ENCODE measurements at places on chromosomes 2 and 18.

DNA sequence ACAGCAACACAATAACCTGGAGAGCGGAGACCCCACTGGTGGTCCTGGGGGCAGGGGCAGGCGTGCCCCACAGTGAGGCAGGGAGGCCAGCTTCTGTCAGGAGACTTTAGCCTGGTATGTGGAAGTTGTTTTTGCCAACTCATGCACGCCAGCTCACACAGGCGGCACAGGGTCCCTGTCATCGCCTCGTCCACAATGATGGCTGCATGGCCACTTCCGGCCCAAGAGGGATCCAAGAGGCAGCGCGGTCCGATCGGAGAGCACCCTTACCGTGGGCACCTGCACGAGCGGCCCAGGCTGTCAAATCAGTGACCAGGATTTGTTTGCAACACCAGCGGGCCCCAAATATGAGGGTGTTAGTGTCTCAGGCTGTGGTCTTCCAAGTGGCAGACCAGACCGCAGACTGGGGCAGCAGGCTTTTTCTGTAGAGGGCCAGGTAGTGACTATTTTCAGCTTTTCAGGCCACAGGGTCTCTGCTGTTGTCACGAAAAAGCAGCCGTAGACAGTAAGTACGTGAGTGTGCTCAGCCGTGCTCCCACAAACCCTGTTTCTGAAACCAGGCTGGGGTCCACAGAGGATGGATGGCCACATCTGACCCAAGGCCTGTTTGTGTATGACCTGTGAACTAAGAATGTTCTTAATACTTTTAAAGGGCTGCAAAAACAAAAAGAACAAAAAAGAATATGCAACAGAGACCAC lies 21.2 kb downstream of the SNED1 start:
- DNase-seq = peak; percentile 10

GRCh38 chr2:57941816-57942215 lies 104.8 kb upstream of the VRK2 start:
- DNase-seq = no peak

GRCh38 chr2:209619782-209620181 lies 151.8 kb upstream of the UNC80 start:
- no peak for DNase-seq

DNA sequence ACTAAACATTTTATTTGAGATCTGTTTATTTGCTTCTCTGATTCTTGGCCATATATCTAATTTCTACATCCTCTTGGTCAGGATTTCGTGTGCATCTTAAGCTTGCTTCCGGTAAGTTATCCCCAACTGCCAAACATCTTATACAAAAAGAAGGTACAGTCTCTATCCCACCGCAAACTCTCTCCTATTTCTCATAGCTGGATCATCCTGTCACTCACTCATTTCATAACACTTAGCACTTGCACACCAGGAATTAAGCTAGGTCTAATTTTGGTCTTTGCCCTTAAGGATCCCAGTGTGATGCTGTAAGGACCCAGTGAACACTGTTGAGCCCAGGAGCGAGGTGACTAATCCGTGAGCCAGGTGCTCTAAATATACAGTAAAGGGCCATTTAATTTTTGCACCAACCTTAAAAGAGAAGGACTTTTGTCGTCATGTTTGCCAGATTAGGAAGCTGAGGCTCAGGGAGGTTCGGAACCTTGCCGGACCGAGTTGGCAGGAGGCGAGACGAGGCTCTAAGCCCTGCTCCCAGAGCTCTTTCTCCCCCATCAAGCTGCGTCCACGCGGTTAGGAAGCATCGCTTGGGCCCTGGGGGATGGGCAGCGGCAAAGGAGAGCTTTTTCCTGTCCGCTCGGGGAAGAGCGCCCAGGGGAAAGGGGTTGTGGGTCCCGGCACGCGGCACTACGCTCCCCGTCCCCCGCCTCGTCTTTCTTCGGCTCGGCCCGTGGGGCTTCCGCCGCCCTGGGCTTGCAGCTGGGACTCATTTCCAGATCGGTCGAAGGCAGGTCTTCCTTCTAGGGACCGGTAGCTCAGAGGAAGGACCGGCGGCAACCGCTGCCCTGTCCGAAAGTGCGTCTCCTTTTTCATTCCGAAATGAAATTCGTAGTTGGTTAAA lies 4.1 kb upstream of the ITPRIPL1 start:
- DNase-seq = peak; percentile 62

DNA sequence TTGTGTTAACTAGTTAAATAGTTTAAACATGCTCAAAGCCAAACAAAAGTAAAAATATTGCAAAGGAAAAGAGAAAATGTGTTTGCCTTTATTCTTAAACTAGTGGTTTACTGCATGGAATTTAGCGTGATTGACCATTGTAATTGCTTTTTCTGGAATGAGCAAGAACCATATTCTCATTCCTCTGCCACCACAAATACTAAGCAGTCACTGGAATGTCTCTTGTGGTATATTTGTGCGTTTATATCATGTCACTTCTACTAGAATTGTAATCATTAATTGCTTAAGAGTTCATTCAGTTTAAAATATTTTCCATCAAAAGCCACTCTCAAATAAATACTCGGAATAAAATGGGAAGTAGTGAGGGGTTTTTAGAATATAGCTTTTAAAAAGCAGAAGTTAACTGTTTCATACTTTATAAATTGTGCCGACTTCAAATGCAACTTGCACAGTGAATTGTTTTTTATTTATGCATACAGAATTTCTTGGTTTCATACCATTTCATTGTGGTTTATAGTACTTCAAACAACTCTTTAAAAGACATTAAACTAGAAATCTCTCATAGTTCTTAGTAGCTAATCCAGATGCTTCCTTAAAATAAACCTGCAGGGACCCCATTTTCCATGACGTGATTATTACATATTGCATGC lies 288.1 kb downstream of the EPHA4 start:
- no peak for DNase-seq

DNA sequence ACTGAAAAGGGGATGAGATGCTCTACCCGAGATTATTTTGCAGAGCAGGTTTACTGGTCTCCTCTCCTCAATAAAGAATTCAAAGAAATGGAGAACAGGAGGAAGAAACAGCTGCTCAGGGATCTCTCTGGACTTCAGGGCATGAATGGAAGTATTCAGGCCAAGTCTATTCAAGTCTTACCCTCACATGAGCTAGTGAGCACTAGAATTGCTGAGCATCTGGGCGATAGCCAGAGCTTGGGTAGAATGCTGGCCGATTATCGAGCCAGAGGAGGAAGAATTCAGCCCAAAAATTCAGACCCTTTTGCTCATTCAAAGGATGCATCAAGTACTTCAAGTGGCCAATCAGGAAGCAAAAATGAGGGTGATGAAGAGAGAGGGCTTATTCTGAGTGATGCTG lies 60.0 kb downstream of the PIKFYVE start:
- DNase-seq = no peak

DNA sequence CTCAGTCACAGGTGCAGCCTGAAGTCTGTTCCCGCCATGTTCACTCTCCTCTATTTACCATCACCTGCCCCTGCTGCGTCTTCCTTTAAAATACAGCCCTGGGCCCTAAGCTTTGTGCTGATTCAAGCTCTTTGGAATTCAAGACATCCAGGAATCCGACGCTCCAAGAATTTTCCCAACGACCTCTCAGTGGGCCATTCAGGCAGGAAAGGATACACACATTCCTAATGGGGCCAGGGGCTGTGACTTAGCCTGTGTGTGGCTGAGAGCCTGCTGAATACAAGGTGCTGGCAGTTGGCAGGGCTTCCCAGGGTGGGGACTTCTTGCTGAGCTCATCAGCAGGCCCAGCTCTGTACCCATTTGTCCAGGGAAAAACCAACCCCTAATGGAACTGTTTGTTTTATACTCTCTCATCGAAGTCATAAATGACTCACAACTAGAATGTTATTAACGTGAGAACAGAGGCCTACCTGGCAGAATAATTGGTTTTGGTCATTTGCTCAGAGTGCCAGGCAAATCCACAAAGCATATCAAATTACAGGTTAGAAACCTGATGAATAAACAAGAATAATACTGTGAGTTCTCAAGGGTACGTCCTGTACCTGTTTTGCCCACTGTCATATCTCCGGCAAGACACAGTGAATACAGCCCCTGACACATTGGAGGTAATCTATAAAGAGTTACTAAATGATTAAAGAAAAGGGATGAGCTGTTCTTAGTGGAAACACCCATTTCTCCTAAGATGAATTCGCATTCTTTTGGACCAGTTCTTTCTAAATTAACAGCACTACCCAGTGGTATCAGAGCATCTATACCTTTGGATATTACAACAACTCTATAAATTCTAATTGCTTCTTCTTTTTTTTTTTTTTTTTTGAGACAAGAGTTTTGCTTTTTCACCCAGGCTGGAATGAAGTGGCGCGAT lies 12.6 kb upstream of the KCMF1 start:
- DNase-seq = no peak

- DNase-seq = no peak
Observed at GRCh38 chr2:118672571-118673158, 174.8 kb downstream of the EN1 start.

All from stimulated activated CD8-positive, alpha-beta memory T cell treated with anti-CD3 and anti-CD28 coated beads, Interleukin-4, amount 100 ng/mL, for 48 hours (primary cell).